Kasumi-1 (cell line): ENCODE measurements at places on chromosomes 2 and 18.

DNA sequence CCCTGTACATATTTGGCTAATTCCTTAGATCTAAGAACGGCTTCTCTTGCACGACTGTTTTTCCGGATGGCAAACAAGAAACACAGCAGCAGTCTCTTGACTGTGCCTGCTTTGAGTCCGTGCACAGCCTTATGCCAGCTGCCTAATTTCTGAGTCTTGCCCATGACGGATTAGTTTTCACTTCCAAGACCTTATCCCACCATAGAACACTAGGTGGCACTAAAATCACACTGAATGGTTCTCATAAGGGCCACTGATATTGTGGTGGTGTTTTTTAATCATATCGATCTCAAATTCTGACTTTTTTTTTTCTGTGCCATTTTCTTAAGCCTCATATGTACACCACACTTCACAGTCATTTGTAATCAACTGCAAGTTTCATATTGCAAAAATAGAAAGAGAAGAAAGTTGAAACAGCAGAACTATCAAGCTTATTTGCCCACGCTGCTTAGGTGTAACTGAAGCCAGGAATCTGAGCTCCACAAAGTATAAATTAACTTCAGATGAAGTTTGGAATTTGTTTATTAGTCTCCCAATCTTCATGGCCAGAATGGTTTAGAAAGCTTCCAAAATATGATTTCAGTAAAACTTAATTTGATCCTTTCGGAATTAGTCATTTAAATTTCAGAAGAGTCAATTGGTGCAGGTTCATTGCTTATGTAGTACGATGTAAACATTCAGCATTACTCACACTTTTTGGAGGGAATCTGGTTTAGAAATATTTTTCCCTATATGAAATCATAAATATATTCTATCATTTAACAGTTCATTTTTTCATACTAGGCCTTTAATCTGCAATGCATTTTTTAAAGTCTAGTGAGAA lies 45.5 kb upstream of the SCN7A start:
- peak; percentile 61 for DNase-seq

DNA sequence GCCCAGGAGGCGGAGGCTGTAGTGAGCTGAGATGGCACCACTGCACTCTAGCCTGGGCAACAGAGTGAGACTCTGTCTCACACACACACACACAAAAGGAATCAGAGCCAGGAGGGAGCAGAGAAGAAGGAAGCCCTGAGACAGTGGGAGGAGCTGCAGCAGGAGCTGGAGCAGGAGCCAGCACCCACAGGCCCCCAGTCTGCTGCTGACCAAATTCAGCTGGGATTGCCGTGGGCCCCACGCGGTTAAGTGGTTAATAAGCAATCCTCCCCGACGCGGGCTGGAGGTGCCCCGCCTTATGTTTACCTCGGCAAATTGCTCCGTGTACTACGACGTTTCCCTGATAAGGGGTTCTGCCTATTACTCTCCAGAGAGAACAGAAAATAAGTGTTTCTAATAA lies 265.3 kb downstream of the TWIST2 start:
- peak; percentile 14 for DNase-seq

GRCh38 chr18:76391038-76391437 lies 104.0 kb downstream of the ZNF516 start:
- no peak for DNase-seq

DNA sequence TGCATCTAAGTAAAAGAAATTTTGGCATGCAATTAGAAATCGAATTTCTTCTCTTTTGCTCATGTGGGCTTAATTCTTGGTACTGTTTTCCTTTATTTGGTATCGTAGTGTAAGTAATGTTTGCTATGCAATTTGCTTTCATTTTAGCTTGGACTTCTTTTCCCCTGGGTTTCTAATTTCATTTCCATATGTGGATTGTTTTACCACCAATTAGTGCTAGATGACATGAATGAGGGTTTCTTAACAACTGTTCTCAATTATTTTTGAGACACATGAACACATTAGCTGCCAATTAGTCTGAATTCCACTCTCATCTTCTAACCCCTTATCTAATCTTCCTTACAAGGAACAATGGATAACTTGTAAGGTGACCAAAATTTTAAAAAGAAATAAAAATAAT lies 1047.2 kb upstream of the PIK3C3 start:
- DNase-seq = no peak

- no peak for DNase-seq
Measured at GRCh38 chr2:159720676-159721075, 8.4 kb downstream of the MARCHF7 start.

- DNase-seq = no peak
Measured at GRCh38 chr2:7774481-7774880, 857.3 kb downstream of the RNF144A start.

DNA sequence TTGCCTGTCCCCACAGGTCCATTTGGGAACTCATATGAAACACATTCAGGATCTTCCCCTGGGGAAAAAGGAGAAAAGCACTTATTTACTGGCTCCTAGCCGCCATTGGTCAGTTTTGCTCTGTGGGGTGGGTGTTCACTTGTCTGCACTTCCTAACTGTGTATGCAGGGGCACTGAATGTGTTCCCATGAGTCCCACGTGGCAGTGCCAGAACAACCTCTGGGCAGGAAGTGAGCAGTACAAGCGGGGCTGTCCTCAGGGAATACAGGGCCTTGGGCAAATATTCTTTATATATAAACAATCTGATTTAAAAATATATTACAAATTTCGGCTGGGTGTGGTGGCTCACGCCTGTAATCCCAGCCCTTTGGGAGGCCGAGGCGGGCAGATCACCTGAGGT lies 21.8 kb upstream of the CTIF start:
- no peak for DNase-seq

DNA sequence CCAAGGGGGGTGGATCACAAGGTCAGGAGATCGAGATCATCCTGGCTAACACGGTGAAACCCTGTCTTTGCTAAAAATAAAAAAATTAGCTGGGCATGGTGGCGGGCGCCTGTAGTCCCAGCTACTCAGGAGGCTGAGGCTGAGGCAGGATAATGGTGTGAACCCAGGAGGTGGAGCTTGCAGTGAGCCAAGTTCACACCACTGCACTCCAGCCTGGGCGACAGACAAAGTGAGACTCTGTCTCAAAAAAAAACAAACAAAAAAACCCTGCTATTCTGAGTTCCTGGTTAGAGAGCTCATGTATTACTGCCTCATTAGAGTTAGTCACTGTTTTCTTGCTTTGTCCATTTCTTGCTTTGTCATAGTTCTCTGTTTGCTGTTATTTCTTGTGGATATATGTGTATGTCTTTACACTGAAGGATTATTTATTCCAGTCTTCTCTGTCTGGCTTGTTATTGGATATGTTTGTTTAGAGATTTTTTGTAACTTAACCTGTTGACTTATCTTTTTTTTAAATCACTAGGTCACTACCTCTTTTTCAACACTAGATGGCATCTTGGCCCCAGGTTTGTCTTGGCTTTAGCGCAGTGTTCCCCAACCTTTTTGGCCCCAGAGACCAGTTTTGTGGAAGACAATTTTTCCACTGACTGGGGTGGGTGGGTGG lies 17.0 kb downstream of the TTLL4 start:
- DNase-seq = peak; percentile 47

DNA sequence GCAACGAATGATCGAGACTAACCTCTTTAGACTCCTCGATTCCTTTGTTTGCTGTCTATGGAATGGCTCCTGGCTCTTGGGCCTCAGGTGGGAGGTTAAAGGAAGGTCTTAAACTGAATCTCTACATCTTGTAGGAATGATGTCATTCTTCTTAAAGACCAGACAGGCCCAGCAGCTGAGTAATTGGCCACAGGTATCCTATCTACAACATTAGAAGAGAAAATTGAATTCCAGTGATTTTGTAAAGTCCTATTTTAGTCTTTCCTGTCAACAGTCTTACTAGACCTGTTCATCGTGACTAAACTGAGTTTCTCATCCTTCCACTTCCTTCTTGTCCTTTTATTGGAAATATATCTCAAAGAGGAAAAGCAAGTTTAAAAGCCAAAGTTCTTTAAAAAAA lies 274.8 kb downstream of the ALPK2 start:
- no peak for DNase-seq
